ENCODE measurements at places on chromosomes 16 and 17.

DNA sequence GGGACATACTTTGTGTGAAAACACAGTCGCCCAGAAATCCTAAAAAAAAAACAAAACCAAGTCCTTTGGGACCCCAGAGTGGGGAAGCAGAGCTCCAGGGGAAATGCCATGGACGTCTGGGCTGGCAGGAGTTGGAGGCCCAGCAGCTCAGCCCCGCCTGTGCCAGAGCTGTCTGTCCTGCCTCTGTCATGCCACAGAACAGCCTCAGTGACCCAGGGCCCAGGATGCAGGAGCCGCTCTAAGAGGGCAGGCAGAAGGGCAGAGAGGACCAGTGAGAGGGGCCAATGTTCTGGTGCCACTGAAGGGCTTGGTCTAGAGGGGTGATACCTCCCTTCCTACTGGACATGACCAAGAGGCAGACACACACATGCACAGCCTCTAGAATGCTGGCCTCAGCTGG, 166.2 kb downstream of the C16orf78 start:
- DNase-seq: no peak

DNA sequence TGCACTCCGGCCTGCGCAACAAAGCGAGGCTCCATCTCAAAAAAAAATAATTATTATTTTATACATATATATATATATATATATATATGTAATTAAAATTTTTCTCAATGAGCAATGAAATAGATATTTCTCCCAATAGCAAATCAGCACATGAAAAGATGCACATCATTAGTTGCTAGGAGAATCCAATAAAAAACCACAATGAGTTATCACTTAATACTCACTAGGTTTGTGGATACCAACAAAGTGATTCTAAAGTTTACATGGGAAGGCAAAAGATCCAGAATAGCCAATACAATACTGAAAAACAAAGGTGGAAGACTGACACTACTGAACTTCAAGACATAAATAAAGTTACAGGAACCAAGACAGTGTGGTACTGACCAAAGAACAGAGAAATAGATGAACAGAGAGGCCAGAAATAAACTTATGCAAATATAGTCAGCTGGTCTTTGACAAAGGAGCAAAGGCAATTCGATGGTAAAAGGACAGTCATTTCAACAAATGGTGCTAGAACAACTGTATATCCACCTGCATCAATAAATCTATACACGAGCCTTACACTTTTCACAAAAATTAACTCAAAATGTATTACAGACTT, 13.6 kb downstream of the SMG6 start:
- DNase-seq: no peak

DNA sequence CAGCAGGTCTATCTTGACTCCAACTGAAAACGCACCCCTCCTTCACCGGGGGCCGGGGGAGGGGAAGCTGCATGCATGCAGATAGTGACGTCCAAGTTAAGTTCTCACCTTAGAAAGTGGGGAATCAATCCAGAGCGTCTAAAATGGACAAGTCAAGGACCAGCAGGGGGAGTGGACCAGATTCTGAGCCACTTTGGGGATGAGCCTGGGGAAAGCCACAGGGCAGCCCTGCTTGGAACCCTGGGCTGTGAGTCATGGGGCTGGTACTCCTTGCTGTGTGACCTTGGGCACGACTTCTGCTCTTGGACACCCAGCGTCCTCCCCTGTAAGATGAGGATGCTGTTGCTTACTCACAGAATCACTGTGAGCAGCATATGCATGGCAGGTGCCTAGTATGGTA, 9.1 kb downstream of the TNFRSF13B start:
- DNase-seq: no peak

- DNase-seq: no peak
Observed at GRCh38 chr17:47368262-47368661, 44.5 kb downstream of the EFCAB13 start.

- no peak for DNase-seq
Observed at GRCh38 chr17:77189148-77189547, 48.4 kb downstream of the SEC14L1 start.

DNA sequence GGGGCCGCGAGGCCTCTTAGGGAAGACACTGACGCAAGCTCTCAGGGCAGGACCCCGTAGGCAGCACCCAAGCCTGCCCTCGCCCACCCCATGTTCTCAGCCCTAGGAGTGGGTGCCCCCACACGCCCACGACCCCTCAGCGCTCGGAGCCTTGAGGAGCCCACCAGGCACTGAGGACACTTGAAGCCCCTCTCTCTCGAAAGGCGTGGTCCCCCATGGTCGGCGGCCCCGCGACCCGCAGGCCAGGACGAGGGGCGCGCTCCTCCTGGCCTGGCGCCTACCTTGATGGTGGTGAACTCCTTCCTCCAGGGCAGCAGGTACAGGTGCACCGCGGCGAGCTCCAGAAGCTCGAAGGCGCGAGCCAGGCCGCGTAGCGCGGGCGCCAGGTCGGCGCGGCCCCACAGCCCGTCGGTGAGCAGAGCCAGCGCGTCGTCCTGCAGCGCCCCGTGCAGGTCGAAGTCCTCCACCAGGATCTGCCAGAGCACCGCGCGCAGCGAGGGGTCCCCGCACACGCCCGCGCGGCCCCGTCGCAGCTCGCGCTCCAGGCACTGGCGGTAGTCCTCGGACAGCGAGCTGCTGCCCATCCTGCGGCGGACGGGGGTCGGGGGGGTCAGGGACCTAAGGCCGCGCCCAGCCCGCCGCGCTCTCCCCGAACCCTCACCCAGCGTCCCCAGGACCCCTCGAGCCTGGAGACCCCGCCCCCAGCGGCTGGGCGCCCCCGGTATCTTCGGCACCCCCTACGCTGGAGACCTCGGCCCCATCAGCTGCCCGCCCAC, 668 bp downstream of the SPATA2L start:
- peak; percentile 51 for DNase-seq

DNA sequence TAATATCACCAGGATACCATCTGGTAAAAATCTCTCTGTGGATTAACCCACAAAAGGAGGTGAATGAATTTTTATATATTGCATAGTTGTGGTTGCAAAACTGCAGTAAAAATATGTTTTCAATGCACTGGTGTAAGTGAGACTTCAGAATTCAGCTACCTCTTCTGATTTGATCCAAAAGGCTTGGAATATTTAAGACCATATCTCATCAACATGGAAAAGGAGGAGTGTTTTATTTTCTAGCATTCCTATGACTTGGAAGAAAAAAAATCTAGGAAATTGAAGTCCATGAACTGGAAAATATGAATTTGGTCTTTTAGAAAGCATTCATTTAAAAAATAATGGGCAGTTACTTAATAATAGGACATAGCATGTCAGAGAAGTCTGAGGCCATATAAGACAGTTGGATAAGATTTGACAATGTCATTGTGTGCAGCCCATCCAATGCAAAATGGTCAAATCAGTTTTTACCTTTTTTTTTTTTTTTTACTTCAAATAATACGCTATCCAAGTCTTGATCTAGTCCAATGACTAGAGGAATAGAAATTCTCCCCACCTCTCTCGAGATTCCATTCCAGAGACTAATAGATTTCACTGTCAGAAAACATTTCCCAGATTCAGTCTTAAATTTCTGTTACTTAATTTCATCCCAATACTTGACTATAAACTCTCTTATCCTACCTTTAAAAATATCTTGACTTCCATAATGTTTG, 364.9 kb upstream of the PMFBP1 start:
- DNase-seq: no peak

GRCh38 chr16:64362193-64362592, 759.7 kb downstream of the CDH11 start:
- no peak for DNase-seq

- DNase-seq: no peak
Observed at GRCh38 chr16:28318042-28318744, 25.9 kb downstream of the SBK1 start.
